ENCODE measurements at places on chromosomes 12 and 14.
A peak's percentile ranks its signal among the peaks of the same experiment; 100 is the strongest.

GRCh38 chr14:59081720-59082119, 106.7 kb upstream of the DAAM1 start:
- no peak for ATAC-seq

DNA sequence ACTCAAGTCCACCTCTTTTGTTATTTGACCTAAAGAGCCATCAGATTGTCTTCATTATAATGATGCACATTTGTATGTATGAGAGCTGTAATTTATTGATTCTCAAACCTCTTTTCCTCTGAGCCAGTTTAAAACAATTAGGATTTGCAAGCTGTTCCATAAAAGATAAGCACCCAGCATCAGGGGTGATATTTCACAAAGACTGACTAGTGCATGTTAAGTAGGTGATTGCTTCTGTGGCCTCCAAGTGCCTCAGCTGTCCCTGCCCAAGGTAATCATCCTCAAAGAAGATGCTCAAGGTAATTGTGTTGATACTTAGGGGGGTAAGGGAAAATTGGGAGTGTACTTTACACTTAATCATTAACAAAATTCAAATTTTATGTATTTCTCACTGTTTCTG, 18.2 kb downstream of the CEP128 start:
- ATAC-seq = no peak

DNA sequence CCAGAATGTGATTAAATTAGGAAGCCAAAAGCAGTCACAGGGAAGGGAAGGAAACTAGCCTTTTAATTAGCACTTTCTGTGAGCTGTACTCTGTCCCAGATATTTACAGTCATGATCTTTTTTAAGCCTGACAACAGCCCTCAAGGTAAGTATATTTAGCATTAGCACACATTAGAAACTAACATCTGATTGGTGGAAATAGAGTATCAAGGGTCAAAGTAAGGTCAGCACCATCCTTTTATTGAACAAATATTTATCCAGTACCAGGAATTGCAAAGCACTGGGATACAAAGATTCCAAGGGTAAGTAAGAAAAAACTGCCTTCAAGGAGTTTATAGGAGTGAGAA, 28.2 kb downstream of the RPGRIP1 start:
- no peak for ATAC-seq

- peak; percentile 75 for ATAC-seq
Measured at GRCh38 chr14:49892636-49893308, at the start of gene ARF6. Gene ARF6, plus strand, starts transcription at chr14:49893082. Its CDS starts 655 bp downstream, at chr14:49893737.

DNA sequence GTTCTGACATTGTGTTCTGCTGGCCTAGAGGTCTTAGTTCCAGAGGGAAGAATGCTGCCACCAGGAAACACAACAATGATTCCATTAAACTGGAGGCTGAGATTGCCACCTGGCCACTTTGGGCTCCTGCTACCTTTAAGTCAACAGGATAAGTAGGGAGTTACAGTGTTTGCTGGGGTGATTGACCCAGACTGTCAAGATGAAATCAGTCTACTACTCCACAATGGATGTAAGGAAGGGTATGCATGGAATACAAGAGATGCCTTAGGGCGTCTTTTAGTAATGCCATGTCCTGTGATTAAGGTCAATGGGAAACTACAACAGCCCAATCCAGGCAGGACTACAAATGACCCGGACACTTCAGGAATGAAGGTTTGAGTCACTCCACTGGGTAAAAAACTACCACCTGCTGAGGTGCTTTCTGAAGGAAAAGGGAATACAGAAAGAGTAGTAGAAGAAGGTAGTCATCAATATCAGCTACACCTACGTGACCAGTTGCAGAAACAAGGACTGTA, 852.6 kb downstream of the LRFN5 start:
- ATAC-seq = no peak

GRCh38 chr14:58598804-58599525, 38.8 kb upstream of the DACT1 start:
- peak; percentile 45 for ATAC-seq

DNA sequence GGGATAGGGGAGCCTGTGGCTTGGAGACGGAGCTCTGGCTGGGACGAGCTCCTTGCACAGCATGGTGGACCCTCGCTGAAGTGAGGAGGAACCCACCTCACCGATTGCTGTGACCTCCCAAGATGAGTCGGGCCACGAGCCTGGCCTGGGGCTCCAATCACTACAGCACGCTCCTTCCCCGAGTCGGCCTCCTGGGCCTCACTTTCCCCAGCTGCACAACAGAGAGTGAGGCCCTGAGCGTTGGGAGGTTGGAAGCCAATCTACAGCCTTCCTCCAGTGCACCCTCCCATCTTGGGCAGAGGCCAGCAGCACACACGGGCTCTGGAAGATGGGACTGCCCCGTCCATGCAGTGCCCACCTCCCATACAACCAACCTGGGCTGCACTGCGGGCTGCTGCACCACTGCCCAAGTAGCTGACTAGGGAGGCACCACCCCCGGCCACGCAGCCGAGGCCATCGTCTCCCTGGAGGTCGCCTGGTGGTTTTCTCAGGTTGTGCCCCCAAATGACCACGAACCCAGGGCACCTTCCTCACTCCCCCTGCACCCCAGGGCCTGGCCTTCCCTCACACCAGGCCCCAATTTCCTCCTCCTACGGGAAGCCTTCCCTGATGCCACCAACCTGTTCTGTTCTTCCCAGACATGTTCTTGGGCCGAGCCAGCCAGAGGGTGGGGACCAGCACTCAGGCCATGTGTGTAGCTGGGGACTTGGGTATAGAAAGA, 152.3 kb upstream of the C14orf180 start:
- no peak for ATAC-seq

GRCh38 chr14:102086972-102087761, at the start of gene HSP90AA1:
Gene HSP90AA1, minus strand, starts transcription at chr14:102087044. Its CDS starts 666 bp downstream, at chr14:102086378.
- peak; percentile 77 for ATAC-seq

DNA sequence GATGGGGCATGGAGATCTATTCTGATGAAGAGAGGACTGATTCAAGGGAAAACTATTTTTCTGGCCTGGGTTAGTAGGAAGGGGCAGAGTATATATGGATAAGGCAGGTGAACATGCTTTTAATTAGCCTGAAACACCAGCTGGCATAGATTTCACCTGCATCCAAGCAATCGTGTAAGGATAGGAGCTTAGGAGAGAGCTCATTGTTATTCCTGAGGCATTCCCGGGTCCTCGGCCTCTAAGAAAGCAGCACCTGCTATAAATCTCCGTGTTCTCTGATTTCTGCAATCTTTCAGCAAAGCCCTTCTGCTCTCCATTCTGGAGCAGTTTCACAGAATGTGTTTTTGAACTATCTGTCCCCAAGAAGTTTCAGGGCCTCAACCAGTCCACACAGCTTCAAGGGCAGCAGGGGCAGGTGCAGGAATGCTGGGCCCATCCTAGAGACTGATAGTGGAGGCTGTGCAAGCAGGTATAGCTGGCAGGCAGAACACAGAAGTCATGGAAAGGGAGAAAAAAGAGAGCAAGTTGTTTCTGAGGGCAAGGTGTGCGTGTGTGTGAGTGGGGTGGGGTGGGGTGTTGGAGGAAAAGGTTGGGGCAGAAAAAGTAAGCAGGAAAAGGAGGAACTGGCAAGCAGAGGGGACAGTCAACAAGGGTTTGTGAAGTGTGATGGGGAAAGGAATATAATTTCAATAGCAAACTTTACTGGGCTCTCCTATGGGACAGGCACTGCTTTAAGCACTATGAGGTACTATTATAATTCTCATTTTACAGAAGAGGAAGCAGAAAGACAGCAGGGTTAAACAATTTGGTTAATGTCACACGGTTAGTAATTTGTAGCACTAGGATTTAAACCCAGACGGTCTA, 203.7 kb upstream of the SSTR1 start:
- no peak for ATAC-seq

Measured in activated T-helper 17 cell treated with anti-CD3 and anti-CD28 coated beads, Interleukin-2, amount 50 U/mL, for 72 hours (primary cell).